AG08396 (cell line): ENCODE measurements at places on chromosomes 7 and 10.

- no peak for DNase-seq
Observed at GRCh38 chr7:112708236-112708635, 82.0 kb downstream of the TMEM168 start.

GRCh38 chr10:63561341-63561740 lies 40.1 kb downstream of the REEP3 start:
- no peak for DNase-seq

- DNase-seq, result no peak
Observed at GRCh38 chr10:112141292-112141691, 42.3 kb downstream of the GPAM start.

DNA sequence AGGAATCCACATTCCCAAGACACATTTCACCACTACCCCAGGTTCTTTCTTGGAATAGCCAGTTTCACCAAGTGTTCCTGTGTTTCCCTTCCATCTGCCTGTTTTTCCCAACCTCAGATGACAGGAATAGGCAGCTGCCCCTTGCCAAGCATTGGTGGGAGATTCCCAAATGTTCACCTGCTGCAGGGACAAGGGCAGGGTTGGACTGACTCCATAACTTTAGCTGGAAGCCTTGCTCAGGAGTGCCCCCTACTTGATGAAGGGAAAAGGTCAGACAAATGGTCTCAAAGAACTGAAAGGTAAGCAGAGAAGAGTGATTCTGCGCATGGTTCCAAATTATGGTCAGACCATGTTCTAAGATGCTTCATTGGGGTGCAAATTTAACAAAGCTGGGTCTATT lies 45.1 kb upstream of the LYZL1 start:
- no peak for DNase-seq

DNA sequence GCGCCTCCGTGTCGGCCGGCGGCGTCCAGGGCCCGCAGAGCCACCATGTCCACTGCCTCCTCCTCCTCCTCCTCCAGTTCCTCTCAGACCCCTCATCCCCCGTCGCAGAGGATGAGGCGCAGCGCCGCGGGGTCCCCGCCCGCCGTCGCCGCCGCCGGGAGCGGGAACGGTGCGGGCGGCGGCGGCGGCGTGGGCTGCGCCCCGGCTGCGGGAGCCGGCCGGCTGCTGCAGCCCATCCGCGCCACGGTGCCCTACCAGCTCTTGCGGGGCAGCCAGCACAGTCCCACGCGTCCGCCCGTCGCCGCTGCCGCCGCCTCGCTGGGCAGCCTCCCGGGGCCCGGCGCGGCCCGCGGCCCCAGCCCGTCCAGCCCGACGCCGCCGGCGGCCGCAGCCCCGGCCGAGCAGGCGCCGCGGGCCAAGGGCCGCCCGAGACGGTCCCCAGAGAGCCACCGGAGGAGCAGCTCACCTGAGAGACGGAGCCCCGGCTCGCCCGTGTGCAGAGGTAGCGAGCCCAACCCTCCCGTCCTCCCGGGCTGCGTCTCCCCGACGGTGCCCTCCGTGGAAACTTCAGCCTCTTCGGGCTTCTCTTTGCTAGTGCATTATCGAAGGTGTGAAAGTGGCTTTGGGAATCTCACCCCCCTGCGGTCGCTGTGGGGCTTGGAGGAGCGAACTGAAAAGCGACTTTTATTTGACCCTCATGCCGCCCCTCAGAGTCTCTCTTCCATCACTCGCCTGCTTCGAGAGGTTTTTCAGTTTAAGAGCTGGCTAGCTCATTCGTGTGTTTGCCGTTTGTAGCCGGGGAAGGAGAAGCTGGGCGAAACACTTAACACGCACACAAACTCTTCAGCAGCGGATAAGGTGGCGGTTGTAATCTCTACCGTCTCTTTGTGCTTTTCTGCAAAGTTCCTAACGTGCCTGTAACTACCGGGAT lies 975 bp downstream of the GLCCI1 start:
- peak; percentile 64 for DNase-seq

- DNase-seq, result no peak
Observed at GRCh38 chr7:17040716-17041115, 158.9 kb upstream of the AGR3 start.
